Ureter (tissue), 1 donor: ENCODE measurements at places on chromosomes 7 and 10. TPM values are rescaled to one million over a fixed set of nuclear protein-coding genes. Genes with fewer than 3 reads are reported as not detected.

PAPOLB gene
- total RNA-seq: 0.29 TPM

DNA sequence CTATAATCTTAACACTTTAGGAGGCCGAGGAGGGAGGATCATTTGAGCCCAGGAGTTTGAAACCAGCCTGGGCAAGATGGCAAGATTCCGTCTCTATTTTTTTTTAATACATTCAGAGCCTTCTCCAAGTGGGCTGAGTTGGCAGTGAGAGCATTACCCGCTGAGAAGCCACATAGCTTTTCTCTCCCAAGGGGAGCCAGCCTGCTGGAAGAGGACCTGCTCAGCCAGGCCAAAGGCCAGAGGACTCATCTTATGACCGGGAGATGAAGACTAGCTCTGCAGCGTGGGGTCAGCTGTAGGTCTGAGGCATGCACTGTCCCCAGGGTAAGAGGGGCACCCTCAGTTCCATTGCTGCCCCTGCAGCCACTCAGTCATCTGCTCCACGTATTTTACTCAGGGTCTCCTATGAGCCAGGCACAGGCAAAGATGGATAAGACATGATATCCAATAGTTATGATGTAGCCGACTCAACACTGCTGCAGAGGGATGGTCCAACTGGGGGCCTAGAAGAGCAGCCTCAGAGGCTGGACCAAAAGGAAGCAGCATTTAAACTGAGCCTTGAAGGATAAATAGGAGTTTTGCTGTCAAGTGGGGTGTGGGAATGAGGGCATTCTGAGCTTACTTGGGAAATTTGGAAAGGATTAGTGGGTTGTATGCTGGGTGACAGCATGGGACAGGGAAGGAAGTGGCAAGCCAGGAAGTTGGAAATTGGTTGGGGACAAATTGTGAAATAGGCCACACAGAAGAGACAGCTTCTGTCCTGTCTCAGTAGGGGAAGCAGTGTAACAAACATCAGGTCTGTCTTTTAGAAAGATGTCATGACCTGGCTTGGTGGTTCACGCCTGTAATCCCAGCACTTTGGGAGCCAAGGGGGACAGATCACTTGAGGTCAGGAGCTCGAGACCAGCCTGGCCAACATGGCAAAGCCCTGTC, 1.6 kb upstream of the MARVELD1 start:
- DNase-seq: no peak

DNA sequence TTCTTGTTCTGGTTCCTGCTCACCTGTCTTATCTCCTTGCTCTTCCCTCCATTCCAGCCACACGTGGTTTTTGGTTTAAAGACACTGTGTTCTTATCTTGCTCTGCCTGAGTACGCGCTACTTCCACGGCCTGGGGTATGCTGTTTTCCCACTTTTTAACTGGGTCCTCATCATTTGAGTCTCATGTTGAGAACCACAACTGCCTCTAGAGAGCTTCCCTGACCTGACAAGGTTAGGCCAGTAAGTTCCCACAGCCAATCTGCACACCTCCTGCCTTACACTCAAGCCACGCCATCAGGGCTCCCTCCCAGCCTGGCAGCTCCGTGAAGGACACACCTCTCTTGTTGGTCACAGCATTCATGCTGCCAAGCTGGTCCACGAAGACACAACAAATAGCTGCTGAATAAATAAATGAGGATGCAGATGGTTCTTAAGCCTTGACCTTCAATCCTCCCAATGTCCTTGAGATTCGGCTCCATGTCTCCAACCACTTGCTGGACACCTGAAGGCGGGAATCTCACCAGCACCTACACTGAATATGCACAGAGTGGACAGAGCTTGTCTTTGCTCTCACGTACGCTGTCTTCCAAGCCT, 201.7 kb upstream of the KLF14 start:
- no peak for DNase-seq

- DNase-seq: no peak
These were observed 78.7 kb downstream of the FEZF1 start for GRCh38 chr7:122225874-122226273.

DNA sequence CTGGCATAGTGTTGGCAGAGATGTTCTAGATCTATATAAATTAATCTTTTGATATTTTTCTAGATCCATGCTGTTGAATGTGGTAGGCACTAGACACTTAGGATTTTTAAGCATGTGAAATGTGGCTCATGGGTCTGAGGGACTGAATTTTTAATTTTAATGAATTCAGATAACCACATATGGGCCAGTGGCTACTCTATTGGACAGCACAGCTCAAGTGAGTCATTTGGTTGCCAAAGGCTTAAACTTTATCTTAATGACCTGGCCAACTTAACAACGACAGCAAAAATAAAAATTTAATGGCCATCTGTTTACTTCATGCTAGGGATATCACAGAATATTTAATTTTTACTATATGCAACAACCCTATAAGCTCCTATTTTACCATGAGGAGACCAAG, 61.4 kb downstream of the CDK14 start:
- no peak for DNase-seq

SVOPL gene
- 2.1 TPM for total RNA-seq

DNA sequence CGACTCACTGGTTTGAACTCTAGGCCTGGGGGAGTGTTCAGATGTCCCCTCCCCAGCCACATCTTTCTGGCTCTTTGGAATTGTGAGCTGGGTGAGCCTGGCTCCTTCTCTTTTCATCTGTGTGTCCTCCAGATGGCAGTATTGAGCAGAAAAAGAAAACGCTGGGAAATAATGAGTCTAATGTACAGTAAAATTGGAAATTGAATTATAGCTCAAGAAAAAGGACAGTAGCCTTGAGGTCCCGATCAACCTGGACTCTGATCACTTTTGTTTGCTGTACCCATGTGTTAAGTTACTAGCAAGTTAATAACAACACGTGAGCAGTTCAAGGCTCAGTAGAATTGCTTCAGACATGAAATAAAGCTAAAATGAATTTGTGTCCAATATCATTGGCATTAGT, 77.9 kb downstream of the SNX10 start:
- DNase-seq: no peak

- no peak for DNase-seq
These were observed 55.2 kb upstream of the FAM133B start for GRCh38 chr7:92645114-92646061.
